ENCODE measurements at places on chromosomes 5 and 9.

GRCh38 chr9:111180811-111181210 is 142.5 kb upstream of the LPAR1 start:
- no peak for DNase-seq

DNA sequence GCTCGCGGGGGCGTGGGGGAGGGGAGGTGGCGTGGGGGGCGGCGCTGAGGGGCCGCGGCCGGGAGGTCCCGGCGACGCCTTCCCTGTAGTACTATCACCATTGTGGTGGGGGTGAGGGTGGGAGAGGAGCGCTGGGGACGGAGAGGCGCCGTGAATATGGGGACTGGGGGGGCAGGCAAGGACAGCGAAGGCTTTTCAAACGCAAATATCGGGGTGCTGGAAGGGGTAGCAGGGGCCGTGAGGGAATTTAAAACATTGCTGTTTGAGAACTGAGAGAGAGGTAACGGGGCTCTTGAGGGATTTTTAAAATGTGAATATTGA is 427 bp downstream of the RBM27 start:
- no peak for DNase-seq

- no peak for DNase-seq
Observed at GRCh38 chr9:103362986-103363385, 367.9 kb downstream of the CYLC2 start.

DNA sequence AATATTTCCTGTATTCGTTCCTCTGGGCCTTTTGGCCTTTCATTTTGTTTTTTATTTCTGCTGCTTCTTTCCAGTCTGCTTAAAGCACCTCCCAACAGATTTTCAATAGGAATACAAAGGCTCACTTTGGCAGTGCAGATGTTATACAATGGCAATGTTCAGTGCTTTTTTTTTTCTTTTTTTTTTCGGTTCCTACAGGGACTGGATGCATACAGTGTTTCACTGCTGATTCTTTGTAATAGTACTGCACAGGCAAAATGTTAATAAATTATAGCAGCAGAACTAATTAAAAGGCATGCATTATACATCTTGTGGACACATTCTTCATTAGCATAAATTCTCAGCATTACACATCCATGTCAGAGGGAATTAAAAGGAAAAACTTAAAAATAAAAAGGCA is 356.6 kb upstream of the C9orf72 start:
- DNase-seq, result no peak

DNA sequence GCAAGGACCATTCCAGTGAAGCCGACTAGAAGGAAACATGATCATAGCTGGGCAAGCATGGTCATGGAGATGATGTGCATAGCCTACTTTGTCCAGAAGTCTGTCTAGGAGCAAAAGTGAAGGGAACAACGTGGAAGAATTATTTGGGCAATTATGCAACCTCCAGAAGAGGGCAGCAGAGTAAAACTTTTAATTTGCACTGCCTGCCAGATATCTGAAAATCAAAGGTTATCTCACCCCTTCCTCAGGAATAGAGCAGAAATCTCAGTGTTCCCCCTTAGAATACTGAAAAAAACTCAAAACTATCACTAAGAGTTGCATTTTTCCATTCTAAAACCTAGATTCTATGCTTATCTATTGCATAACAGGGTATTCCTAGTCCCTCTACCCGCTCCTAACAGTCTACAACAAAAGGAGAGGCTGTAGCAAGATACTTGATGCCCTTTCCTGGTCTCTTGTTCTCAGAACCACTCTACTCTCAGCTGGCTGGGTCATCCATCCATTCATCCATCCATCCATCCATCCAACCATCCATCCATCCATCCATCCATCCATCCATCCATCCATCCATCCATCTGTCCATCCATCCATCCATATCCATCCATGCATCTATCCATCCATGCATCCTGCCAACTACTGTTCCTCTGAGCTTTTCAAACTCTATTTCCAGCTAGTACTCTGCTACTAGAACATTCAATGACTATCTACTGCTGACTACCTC is 8.4 kb upstream of the SETD9 start:
- peak; percentile 49 for DNase-seq

DNA sequence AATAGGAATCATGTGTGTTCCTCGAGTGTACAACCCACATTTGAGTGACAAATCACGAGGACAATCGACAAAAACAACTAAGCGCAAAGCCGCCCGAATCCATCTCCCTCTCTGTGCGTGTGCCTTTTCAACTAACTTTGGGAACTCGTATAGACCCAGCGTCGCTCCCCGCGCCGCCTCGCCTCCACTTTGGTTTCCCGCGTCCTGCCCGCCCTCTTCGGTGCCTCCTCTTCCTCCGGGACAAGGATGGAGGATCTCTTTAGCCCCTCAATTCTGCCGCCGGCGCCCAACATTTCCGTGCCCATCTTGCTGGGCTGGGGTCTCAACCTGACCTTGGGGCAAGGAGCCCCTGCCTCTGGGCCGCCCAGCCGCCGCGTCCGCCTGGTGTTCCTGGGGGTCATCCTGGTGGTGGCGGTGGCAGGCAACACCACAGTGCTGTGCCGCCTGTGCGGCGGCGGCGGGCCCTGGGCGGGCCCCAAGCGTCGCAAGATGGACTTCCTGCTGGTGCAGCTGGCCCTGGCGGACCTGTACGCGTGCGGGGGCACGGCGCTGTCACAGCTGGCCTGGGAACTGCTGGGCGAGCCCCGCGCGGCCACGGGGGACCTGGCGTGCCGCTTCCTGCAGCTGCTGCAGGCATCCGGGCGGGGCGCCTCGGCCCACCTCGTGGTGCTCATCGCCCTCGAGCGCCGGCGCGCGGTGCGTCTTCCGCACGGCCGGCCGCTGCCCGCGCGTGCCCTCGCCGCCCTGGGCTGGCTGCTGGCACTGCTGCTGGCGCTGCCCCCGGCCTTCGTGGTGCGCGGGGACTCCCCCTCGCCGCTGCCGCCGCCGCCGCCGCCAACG is at the start of gene GPR150:
Gene GPR150, plus strand, starts transcription at position 58 of the 840 bp plus-strand sequence. Its CDS starts 189 bp downstream, at position 247.
- peak; percentile 64 for DNase-seq

- DNase-seq, result no peak
Observed at GRCh38 chr5:172086194-172086975, 79.9 kb upstream of the FBXW11 start.

DNA sequence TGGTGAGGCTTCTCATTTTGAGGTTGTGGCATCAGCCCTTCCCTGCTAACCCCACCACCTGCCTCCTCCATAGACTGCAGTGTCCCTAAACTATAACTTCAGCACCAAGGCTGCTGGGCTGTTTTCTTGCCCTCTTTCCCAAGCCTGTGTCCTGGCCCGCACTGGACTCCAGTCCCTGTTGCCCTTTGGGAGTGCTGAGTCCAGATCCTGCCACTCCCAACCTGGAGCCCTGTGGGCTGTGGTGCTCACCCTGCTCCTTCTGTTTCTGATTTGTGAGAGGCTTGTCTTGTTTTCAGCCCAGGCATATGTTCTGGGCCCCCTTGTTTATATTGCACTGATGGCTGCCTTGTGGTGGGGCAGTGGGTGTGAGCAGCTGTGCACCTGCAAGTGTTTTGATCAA is 39.7 kb upstream of the RNU6ATAC start:
- no peak for DNase-seq

DNA sequence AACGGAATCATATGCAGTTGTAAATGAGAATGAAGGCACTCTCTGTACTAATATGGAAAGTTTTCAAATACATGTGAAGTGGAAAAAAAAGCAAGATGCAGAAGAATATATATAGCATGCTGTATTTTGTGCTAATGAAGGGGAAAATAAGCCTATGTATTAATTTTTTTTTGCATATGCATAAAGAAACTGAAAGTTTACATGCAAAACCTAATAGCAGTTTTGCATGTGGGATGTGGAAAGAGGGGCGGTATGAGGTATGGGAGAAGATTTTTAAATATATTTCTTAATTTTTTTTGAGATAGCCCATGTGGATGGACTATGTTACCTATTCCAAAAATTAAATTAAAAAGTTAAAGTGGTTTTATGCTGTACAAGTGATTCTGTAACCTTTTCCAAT is 83.7 kb upstream of the IL12B start:
- DNase-seq, result no peak

GRCh38 chr5:159241946-159242552 is 21.0 kb upstream of the UBLCP1 start:
- no peak for DNase-seq
